SHP77 treated with DMSO at 0.1 percent for 48 hours (cell line): ENCODE measurements at places on chromosomes 3 and 15.

DNA sequence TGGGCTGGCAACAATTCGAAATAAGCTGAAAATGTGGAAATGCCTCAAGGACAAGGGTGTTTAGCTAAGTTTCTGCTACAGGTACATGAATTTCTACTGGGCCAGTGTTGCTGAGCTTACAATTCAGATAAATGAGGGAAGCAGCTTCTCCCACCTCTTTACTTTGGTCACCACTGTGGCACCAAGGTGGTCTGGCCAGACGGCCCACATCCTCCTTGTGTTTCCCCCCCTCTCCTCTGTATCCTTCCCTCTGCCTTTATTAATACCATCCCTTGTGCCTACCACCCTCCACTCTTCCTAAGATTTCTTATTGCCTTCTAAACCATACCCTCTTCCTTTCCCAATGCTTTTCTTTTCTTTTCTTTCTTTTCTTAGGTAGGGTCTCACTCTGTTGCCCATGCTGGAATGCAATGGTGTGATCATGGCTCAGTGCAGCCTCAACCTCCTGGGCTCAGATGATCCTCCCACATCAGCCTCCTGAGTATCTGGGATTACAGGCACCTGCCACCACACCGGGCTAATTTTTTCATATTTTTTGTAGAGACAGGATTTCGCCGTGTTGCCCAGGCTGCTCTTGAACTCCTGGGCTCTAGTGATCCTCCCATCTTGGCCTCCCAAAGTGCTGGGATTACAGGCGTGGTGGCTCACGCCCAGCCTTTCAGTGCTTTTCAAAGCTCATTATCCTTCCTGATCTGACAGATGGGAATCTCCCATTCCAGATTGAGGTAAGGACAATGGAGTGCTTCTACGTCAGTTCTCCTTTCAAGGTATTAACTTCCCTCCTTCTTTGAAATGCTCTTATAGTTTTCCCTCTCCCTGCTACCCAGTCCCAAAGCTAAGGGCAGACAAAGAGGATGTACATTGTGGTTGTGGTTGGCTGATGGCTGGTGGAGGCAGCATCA lies 14.8 kb downstream of the ANXA2 start:
- no peak for DNase-seq

DNA sequence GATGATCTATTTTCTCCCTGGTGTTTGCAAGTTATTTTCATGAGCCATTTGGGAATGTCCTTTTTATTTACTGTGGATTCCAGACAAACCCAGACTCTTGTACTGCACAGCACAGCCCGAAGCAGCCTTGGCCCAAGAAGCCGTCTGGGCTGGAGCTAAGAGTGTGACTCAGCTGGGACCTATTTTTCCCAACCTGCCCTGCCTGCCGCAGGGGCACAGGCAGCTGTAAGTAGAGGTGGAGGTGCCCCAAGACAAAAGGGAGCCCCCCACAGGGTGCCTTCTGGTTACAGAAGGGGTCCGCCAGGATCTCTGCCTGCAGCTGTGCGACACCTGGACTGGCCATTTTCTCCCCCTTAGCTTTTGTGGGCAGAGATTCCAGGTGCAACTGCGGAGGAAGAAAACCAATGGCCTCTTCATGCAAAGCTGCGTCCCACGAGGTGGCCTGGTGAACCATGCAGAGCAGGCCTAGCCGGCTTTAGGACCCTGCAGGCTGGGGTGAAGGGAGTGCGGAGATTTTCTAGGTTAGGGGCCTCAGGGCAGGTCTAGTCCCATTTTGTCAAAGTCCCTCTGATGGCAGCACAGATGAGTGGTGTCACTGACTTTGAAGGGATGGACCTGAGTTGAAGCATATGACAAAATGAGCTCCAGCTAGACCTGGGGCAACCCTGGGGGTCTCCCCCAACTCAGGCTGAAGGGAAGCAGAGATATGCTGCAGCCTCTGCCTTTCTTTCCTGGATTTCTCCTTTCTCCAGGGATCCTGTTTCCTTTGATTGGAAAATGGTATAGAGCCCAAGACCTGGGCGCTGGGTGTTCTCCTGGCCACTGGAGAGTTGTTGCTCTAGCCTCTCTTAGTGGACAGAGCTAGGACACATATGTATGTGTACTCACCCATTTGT lies 131.2 kb downstream of the KLF13 start:
- no peak for DNase-seq

GRCh38 chr3:19103510-19103909 lies 44.8 kb upstream of the KCNH8 start:
- DNase-seq, result no peak

- DNase-seq, result no peak
These were observed 580.6 kb upstream of the ADAMTS9 start for GRCh38 chr3:65268426-65268825.

GRCh38 chr15:37397266-37398022 lies 297.1 kb upstream of the MEIS2 start:
- no peak for DNase-seq

GRCh38 chr3:195297446-195297845 lies 26.5 kb upstream of the XXYLT1 start:
- DNase-seq, result no peak

- no peak for DNase-seq
These were observed at the start of gene PYGO1 for GRCh38 chr15:55588070-55588814. PYGO1 (minus strand) TSS chr15:55588345; CDS start chr15:55587883, 462 bp downstream.

GRCh38 chr15:93800805-93801204 lies 430.6 kb upstream of the MCTP2 start:
- DNase-seq, result no peak

GRCh38 chr15:52731004-52731403 lies 51.8 kb upstream of the ATOSA start:
- DNase-seq, result no peak

GRCh38 chr15:99929266-99929665 lies 196.0 kb upstream of the LYSMD4 start:
- DNase-seq, result no peak

DNA sequence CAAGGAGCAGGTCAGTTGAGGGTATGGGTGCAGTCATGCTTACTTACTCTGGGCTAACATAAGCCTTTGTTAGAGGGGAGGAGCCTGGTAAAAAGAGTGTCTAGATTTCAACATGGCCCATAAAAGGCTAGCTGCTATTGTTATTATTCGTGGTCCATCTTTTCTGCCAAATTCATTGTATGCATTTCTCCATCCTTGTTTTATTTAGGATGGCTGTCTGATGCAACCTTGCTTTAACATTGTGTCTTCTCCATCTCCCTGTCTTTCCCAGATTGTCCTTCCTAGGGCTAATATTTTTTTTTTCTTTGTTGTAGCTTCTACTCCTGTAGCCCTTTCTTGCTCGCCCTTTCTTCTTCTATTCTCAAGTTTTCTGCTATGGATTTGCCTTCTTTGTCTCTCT lies 12.6 kb downstream of the RBMS3 start:
- no peak for DNase-seq

DNA sequence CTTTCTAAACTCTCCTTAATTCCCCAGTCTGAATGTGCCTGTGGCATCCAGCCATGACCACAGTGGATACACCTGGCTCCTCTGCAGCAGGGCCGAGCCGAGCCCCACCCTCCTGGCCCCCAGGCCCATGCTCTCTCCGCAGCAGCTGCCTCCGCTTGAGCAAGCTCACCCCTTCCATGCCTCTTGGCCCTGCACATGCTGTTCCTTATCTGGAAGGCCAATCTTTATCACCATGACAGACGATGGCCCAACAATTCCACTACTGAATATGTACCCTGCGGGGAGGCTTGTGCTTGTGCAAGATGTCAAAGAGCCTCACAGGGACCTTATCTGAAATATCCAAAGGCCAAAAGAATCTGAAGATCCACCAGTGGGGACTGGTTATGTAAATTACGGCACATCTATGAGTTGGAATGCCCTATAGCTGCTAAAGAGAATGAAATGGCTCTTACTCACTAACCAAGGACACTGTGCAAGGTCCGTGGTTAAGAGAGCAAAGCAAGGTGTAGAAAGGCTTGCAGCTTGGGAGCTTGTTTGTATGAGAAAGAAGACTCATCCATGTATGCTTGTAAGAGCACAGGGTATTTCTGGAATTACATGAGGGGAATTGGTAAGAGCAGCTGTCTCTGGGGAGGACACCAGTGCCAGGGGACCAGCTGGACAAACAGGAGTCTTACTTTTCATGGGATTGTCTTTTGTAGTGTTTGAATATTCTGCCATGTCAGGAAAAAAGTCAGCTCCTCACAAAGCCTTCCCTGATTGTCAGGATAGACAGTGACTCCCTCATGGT lies 55.2 kb downstream of the WNT7A start:
- no peak for DNase-seq

- no peak for DNase-seq
These were observed 5.9 kb downstream of the EHD4 start for GRCh38 chr15:41966414-41966812.
